ENCODE measurements at places on chromosomes 1 and 21. TPM values are rescaled to one million over a fixed set of nuclear protein-coding genes. Genes with fewer than 3 reads are reported as not detected.

The KRTAP22-2 gene
- total RNA-seq: not detected

DNA sequence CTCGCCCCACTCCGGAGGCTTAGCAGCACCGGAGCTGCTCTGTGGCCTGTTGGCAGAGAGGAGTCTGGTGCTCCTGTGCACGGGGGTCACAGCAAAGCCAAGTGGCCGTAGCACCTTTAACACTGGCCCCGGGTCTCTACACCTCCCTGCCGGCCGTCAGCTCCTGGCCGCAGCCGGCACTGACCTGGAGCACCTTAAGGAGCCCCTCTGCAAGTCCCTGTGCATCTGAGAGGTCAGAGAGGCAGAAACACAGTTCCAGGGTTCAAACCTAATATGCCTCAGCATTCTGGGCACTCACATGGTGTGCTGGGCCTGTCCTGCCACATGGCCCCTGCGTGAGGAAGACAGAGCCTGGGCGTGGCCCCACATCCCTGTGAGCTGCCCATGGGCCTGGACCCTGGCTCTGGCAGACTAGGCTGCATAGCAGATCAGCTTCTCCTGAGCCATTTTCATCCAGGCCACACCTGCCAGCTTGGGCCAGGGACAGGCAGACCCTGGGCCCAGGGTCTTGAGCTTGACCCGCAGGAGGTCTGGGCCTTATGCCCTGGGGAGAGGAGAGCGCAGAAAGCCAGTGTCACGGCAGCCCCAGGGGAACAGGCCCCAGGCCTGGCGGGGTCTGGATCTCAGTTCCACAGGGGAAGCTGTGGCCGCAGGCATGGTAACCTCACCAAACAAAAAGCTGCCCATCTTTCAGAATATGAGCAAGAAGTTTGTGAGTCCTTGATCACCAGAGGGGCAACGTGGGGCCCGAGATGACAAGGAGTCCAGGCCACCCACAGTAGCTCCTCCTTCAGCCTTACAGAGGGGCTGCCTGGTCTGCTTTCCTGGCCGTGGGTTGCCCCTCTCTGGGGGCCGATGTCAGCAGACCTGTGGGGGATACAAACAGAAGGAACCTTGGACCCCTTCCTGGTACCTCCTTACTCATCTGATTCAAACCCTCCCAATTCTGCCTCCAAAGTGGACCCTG, 146.0 kb upstream of the COL6A1 start:
- H3K4me3 ChIP-seq: no peak overlapping the region
- H3K36me3 ChIP-seq: no peaks in the 10 kb centered on the region
- no peak for DNase-seq
- H3K4me1 ChIP-seq: no peaks in the 10 kb centered on the region
- no peaks in the 10 kb centered on the region for H3K27me3 ChIP-seq
- peak overlapping the region; percentile 26 for H3K27ac ChIP-seq

GRCh38 chr1:180343921-180344769, 114.1 kb downstream of the LHX4 start:
- DNase-seq: no peak
- H3K27ac ChIP-seq: no peak overlapping the region
- H3K27me3 ChIP-seq: no peaks in the 10 kb centered on the region

The ZMYND12 gene
- 1.1 TPM for total RNA-seq

GRCh38 chr1:114061121-114061830, 82.0 kb downstream of the OLFML3 start:
- no peak overlapping the region for H3K4me3 ChIP-seq
- DNase-seq: no peak
- no peak overlapping the region for H3K27ac ChIP-seq
- H3K36me3 ChIP-seq: no peaks in the 10 kb centered on the region
- peaks cover 62% of the 10 kb centered on the region for H3K27me3 ChIP-seq

GRCh38 chr1:95534985-95535384, 301.0 kb downstream of the RWDD3 start:
- H3K27ac ChIP-seq: no peak overlapping the region
- H3K36me3 ChIP-seq: no peaks in the 10 kb centered on the region
- no peaks in the 10 kb centered on the region for H3K4me1 ChIP-seq
- DNase-seq: peak; percentile 43
- H3K4me3 ChIP-seq: no peak overlapping the region

DNA sequence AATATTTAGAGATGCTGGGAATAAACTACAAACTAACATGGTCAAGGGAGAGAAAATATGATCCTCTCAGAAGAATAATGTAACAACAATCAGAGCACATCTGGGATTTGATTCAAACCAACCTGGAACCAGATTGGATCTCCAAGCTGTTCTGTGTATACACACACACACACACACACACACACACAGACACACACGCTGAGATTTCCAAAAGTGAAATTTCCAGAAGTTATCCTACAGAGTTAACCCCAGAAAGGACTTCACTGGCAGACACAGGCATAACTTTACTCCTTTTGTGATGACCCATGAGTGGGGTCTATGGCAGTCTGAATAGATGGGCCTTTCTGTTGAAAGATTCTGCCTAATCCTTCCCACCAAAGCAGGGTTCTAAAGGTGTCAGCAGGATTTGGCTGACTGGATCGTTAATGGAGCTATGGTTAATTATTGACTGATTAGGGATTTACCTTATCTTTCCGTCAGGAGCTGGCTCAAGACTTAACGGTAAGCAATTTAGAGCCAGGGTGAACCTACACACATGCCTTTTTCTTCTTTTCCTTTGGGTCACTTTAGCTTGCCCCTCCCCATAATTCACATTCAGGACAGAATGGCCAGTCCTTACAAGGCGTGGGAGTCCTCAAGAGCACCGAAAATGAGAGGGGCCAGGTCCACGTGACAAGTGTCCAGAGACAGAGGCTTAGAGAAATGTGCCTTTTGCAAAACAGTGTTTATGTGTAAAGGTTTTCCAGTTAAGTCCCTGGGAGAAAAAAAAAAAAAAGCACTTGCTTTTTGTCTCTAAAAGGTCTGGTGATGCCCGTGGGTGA, 10.9 kb upstream of the PROX1 start:
- peak overlapping the region; percentile 60 for H3K4me3 ChIP-seq
- peak; percentile 46 for DNase-seq
- peaks cover 5% of the 10 kb centered on the region for H3K4me1 ChIP-seq
- H3K27me3 ChIP-seq: peaks cover 64% of the 10 kb centered on the region
- no peak overlapping the region for H3K27ac ChIP-seq
- no peaks in the 10 kb centered on the region for H3K36me3 ChIP-seq

DNA sequence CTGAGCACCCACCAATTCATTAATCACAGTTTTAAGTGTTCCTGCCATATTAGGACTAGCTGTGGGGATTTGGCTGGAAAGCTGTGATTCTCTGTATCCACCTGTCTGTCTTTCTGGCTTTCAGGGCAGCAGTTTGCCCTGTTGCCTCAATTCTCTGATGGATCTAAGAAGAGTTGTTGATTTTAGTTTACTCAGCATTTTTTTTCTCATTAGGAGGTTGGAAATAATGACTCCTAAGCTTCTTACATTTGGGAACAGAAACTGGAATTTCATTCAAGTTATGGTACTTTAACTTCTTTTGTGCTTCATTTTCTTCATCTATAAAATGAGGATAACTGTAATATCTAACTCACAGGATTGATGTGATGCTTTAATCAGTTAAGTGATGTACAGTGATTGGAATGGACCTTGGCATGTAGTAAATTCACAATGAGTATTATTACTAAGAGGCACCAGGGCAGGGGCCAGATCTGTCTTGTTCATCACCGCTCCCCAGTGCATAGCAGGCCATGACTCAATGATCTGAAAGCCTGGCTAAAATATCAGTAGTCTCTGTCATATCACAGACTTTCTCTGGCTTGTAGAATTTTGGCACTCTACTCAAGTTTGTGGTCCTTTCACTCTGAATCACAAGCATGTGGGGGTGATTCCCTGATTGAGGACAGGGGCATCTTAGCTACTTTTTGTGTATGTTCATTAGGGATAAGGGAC, 51.4 kb upstream of the GREM2 start:
- H3K4me3 ChIP-seq: no peak overlapping the region
- no peak overlapping the region for H3K27ac ChIP-seq
- no peaks in the 10 kb centered on the region for H3K4me1 ChIP-seq

The OR2AK2 gene
- not detected for total RNA-seq

- H3K4me3 ChIP-seq: peak overlapping the region; percentile 37
- H3K27ac ChIP-seq: no peak overlapping the region
- H3K36me3 ChIP-seq: no peaks in the 10 kb centered on the region
- H3K27me3 ChIP-seq: no peaks in the 10 kb centered on the region
- DNase-seq: no peak
- H3K4me1 ChIP-seq: peaks cover 3% of the 10 kb centered on the region
Measured at GRCh38 chr1:94425821-94426484, 7.8 kb downstream of the ABCD3 start.

- H3K4me1 ChIP-seq: peaks cover 11% of the 10 kb centered on the region
- no peak for DNase-seq
- no peaks in the 10 kb centered on the region for H3K36me3 ChIP-seq
- H3K4me3 ChIP-seq: no peak overlapping the region
- peaks cover 26% of the 10 kb centered on the region for H3K27me3 ChIP-seq
Measured at GRCh38 chr1:109906160-109906838, 4.3 kb upstream of the CSF1 start.

The SPATA46 gene
- not detected for total RNA-seq

GRCh38 chr1:31764312-31765040, at the start of gene ADGRB2:
TSS of gene ADGRB2 (minus strand) at chr1:31764340. CDS start at chr1:31757221, 7,119 bp downstream.
- peaks cover 14% of the 10 kb centered on the region for H3K27me3 ChIP-seq
- peak within 1 kb of the TSS; percentile 81 for H3K4me3 ChIP-seq
- peaks cover 21% of the 10 kb centered on the region for H3K4me1 ChIP-seq
- peak; percentile 83 for DNase-seq

DNA sequence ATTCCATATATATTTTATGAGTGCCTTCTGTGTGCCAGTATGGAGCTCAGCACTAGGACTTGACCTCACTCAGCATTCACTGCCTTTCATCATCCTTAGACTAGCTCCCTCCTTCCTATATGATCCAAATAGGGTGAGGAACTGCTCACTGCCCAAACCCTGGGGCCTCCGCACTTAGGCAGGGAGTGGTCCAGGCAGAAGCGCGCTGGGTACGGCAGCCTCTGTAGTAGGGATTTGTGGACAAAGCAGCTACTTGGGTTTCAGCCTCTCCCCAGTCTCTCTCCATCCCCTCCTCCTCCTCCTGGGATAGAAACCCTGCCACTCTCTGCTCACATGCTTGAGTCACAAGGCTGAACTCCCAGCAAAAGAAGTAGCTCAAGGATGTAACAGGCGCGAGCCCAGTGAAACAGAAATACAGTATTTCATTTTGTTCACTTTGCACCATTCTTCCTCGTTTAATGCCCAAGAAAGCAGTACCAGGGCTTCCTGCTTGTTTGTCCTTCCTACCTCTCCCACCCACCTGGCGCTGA, 32.9 kb downstream of the PLEKHA6 start:
- H3K27ac ChIP-seq: no peak overlapping the region
- no peaks in the 10 kb centered on the region for H3K27me3 ChIP-seq
- no peaks in the 10 kb centered on the region for H3K36me3 ChIP-seq
- H3K4me3 ChIP-seq: no peak overlapping the region
- H3K4me1 ChIP-seq: peaks cover 30% of the 10 kb centered on the region
- no peak for DNase-seq

DNA sequence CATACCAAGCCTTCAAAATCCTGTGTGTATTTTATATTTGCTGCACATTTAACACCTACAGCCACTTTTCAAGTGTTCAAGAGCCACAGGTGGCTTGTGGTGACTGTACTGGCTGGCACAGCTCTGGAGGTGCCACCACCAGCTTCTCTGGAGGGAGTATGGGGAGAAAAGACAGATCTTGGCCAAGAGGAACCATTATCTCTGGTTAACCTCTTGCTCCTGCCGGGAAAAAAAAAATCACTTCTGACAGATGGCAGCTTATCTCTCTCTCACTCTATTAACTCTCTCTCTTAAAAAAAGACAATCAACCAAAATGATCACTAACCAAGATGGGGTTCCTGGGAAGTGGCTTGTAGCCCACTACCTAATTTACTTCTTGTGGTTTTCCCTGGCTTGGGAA, 1.2 kb upstream of the RIIAD1 start:
- peaks cover 4% of the 10 kb centered on the region for H3K4me1 ChIP-seq
- no peak overlapping the region for H3K27ac ChIP-seq
- no peak for DNase-seq
- peaks cover 71% of the 10 kb centered on the region for H3K27me3 ChIP-seq
- no peaks in the 10 kb centered on the region for H3K36me3 ChIP-seq

GRCh38 chr1:65821386-65821785, 28.7 kb downstream of the PDE4B start:
- DNase-seq: no peak
- no peaks in the 10 kb centered on the region for H3K4me1 ChIP-seq
- H3K27ac ChIP-seq: no peak overlapping the region
- H3K36me3 ChIP-seq: no peaks in the 10 kb centered on the region
- no peaks in the 10 kb centered on the region for H3K27me3 ChIP-seq

The HAPLN2 gene
- 0.42 TPM for total RNA-seq

DNA sequence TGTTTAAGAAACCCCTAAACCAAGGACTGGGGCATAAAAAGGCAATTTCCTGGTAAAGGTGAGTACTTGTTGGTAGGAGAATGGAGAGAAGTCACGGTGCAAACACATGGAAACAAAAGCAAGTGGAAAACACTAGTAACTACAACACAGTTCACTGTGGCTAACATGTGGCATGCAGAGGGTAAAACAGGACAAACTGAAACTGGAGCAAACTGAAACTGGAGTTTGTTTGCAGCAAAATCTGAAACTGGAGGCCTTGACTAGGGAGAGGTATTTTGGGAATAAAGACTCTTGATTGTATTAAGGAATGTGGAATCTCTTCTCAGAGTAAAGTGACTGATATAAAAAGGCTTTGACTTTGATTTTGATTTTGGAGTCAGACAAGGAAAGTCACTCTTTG, 376.3 kb upstream of the PRMT6 start:
- H3K27me3 ChIP-seq: no peaks in the 10 kb centered on the region
- no peak overlapping the region for H3K4me3 ChIP-seq
- no peak overlapping the region for H3K27ac ChIP-seq
- H3K4me1 ChIP-seq: no peaks in the 10 kb centered on the region

Data from endodermal cell (in vitro differentiated cells).